ENCODE measurements at places on chromosomes 11 and 22.

- peak; percentile 67 for DNase-seq
Observed at GRCh38 chr11:450809-451451, 851 bp downstream of the PTDSS2 start.

DNA sequence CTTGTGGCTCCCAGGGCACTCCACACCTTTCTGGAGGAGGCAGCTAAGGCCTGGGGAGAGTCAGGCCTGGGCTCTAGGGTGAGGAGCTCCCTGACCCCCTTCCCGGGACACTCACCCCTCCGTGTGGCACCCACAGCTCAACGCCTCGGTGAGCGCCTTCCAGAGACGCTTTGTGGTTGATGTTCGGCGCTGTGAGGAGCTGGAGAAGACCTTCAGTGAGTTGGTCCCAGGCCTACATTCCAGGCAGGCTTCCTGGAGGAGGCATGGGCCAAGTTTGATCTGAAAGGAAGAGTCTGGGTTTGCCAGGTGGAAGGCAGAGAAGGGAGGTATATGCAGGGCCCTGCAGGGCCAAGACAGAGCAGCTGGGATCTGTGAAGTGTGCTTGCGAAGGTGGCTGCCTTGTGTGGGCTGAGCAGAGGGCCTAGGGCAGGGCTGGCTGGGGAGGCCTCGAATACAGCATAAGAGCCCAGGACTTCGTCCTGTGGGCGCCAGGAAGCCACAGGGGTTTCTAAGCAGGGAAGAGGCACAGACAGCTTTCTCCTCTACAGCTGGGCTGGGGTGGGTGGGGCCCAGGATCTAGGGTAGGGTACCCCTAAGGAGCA lies 2.9 kb downstream of the TCIRG1 start:
- DNase-seq, result no peak

- no peak for DNase-seq
Observed at GRCh38 chr11:134800130-134800529, 388.1 kb upstream of the B3GAT1 start.

DNA sequence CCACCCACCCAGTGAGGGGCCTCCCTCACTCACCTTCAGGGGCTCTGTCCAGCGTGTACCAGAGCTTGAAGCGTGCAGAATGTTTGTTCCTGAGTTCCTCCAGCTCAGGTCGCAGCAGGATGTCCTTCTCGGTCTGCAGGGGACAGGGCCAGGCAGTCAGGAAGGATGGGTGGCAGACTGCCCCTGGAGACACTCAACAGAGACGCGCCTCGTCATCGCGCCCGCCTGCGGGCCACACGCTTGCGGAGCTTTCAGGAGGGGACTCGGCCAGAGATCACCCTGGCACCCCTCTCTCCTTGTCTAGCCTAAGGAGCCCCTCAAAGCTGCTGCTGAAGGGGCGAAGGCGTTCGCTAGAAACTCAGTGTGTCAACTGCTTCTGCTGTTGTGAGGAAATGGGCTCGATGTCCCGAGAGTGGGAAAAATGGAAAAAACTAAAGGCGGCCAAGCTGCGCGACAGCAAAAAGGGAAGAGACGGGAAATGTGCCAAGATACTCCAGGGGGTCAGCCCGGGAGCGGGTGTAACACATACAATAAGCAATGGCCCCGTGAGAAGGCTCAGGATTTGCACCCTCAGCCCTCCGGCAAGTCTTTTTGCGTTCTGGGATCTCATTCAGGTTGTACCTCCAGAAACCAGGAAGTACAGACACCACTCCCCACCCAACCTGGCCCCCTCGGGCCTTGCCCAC lies 9.2 kb upstream of the POLDIP3 start:
- DNase-seq, result no peak

DNA sequence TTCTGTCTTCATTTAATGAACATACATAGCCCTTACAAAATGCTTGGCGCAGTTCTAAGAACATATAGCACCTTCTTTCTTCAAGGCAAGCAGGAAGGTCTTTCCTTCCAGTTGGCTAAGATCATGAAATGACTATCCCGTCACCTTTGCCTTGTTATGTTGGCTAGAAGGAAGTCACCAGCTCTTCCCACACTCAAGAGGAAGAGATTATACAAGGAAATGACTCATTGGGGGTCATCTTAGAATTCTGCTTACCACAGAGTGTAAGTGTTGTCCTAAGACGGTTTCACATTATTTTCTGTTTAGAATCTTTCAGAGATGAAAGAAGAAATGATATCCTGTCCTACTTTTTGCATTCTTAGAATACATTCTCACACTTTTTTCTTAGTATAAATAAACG lies 808.0 kb upstream of the LUZP2 start:
- no peak for DNase-seq

DNA sequence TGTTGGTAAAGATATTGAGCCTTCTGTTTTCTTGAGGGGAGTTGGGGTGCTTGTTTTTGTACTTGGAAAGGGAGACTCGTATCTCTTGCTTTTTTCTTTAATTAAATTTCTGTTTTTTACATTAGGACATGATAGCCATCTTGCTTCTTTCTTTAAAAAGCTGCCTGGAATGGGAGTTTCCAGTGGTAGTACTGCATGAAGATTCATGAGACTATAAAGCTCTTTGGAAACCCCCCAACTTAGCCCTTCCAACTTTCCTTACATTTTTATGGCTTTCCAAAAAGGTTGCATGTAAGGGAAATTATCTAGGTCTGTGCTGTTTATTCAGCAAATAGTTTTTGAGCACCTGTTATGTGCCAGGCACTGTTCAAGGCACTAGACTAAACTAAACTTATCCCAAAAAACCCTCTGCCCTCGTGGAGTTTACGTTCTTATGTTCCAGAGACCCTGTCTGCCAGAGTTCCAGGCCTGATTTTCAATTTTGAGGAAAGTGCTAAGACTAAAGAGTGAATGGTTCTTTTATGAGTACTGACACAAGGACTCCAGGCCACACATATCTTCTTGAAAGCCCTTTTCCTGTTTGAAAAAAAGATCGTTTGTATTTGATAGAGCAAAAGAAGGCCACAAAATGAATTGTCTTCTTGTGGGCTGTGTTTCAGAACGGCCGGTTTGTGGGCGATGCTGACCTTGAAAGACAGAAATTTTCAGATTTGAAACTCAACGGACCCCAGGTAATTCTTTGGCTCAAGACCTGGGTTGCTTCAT lies 31.9 kb downstream of the CTNND1 start:
- no peak for DNase-seq

- DNase-seq, result peak; percentile 17
Observed at GRCh38 chr11:9732453-9732852, 68.6 kb downstream of the SWAP70 start.

GRCh38 chr11:110730773-110731172 lies 18.5 kb upstream of the ARHGAP20 start:
- no peak for DNase-seq

- DNase-seq, result no peak
Observed at GRCh38 chr11:61756452-61757212, 4.2 kb downstream of the MYRF start.
